ENCODE measurements at places on chromosomes 4 and X.

GRCh38 chr4:54542540-54543041 is 115.2 kb upstream of the KIT start:
- no peak for DNase-seq

- DNase-seq = no peak
Measured at GRCh38 chrX:19886883-19887531, 393 bp downstream of the SH3KBP1 start.

GRCh38 chr4:177265729-177266128 is 43.9 kb upstream of the NEIL3 start:
- DNase-seq = no peak

DNA sequence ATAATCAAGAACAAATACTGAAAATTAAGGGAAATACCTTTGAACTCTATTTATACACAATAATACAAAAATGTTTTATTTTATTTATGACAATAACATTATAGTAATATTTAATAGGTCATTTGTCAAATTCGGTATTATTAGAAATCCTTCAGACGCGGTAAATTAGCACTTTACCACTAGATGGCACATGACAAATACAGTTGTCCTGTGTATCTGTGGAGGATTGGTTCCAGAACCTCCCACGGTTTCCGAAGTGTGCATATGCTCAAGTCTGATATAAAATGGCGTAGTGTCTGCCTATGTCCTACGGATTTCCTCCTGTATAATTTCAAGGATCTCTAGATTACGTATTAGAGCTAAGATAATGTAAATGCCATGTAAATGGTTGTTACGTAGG is 8.1 kb upstream of the LINC00632 start:
- peak; percentile 10 for DNase-seq

DNA sequence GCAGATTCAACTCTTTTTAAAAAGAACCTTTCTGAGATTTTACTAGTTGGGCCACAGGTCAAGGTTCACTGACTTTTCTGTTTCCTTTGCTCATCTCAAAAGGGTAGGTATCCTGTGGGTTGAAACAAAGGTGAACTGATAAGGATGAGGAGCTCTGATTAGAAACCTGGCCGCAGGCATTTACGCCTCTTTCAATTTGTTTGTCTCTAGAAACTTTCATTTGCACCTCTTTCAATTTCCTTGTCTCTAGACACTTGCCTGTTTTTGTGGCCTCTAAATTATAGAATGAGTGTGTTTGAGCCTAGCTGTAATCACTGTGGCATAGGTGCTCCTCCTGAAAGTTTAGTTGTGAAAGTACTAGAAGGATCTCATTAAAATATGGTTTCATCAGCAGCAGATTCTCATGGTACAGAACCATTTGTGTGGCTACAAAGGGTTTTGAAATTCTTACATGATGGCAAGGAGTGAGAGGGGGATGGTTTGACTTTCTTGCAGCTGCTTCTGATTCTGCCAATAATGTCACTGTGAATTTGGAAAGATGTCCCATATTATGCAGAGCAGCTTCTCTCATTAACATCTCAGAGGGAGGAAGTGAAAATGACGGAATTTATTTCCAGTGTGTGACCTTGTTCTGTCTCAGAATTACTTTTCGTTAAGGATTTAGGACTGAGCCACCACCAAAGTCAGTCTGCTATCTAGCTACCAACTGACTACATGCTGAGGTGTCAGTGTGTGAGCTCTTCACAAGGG is 142.2 kb downstream of the SH2D1A start:
- DNase-seq = no peak

DNA sequence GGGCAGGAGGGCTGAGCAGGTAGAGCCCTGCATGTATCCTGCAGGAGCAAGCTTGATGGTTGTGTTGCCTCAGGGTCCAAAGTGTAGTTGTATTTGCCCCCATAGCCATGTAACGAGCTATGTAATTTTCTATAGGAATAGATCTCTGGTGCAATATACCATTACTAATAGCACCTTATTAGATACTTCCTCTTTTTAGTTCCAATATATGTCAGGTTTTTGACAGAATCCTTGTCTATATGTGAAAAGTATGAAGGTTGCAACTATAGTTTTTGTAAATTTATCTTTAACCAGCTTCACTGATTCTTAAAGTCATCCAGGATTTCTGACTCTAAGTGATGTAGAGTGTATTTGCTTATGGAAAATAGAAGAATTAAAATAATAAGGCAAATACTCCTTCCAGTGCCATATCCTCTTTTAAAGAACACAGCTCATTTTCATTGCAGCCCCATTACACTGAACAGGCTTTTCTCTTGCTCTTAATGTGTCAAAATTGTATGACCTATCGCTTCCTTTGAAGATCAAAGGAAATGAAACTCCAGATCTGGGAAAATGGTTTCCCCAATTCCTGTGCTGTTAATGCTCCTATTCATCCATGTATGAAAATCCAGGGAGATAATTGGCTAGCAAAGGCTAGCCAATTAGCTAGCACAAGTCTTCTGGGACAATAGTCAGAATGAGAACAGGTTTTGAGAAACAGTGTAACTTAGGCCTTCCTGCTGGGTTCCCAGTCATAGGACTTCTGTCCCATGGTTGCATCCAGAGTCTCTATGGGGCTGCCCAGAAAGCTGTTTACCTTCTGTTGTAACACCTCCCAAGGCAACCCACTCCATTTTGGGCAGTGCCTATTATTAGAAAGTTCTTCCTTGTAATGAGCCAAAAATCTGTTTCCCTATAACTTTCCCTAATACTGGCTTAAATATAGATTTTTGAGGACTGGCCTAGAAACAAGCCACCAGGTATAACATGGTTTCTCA is 90.6 kb downstream of the TSPAN7 start:
- no peak for DNase-seq

DNA sequence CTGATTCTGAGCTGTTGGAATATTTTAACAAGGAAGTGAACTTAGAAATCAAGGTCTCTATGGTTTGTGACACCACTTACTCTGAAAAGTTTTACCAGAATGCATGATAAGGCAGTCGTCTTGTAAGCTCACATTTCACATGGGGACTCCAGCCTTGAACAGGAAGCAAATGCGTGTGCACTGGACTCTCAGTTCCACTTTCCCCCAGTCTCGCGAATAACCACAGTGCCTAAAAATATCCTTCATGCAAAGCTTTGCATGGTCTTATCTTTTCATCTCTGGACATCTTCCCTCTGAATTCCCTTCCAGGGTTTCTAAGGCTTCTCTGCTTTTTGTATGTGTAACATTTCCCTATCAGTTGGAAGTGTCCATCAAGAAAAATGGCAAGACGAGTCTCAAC is 581.8 kb downstream of the NLGN4X start:
- DNase-seq = peak; percentile 80

DNA sequence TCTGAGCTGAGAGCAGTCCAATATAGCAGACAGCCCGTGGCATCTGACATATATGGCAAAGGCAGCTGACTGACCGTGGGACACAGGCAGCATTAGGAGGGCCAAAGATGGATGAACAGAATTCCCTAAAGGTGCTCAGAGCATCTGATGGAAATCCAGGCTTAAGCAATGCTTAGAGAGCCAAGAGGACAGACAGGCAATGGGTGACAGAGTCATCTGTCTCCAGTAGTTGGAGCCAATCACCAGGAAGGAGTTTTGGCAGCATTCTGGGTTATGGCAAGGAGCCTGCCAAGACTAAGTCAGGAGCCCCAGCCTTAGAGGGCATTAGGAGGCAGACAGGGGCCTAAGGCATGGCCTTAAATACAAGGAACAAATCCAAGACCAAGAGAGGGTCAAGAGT is 153.3 kb upstream of the USP9X start:
- DNase-seq = peak; percentile 28

- peak; percentile 49 for DNase-seq
Measured at GRCh38 chr4:152850377-152850776, 70.6 kb downstream of the ARFIP1 start.

- DNase-seq = no peak
Measured at GRCh38 chrX:15207994-15208393, 61.9 kb downstream of the ASB9 start.

GRCh38 chr4:97994765-97995465 is 148.4 kb downstream of the STPG2 start:
- DNase-seq = no peak

DNA sequence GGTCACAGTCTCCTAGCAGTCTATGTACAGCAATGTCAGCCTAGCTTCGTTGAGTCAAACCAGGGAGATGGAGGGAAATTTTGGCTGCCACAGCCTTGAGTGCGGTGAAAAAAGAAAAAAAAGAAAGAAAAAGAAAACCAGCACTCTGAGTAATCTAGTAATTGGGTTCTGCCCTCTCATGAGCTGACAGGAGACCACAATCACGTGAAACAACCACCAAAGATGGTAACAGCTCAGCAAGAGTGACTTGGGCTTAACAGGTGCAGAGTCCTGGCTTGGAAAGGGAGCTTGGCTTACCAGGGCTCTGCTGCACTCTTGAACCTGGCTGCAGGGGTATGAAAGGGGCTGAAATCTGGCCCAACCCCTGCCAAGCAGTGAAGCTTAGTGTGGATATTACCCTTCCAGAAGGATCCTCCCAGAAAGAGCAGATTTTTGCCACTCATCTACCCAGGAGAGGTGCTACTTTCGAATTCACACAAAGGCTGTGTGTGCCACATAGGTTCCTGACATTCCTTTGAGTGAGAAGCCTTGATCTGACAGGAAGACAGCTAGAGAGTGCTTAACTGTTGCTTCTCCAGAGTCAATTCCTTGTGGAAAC is 350.3 kb downstream of the PTTG2 start:
- DNase-seq = peak; percentile 90

DNA sequence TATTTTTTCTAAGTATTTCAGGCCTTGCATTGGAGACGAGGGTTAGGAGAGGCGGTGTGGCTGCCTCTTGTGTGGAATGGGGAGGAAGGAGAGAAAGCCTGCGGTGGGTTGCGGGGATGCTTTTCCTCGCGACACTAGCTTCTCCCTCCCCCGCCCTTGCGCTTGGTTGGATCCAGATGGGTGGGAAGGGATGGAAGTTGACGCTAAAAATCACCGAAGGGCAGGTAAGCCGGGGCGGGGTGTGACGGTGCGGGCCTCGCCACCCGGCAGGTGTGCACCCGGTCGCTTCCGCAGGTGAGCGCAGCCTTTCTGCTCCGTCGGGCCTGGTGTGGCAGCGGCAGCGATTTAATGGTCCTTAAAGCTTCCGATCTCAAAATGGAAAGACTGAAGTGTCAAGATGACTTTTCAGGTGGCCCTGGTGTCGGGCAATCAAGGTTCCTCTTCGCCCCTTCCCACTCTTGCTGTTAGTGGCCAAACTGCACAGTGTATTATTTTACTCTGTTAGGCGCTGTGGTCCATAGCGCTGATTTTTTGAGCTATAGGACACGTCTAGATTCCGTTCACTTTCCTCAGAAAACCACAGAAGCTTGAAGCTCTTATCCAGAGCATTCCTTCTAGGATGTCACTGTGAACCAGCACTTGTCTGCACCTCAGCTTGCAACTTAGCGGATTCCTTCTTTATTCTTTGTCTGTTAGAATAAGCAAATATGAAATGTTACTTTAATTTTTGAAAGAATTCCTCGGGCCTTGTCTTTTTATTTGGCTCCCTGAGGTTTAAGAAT is 765 bp downstream of the ENOPH1 start:
- DNase-seq = peak; percentile 59

- DNase-seq = no peak
Measured at GRCh38 chr4:52825460-52826090, 36.5 kb upstream of the RASL11B start.

- DNase-seq = no peak
Measured at GRCh38 chr4:54098375-54098774, 1.6 kb upstream of the GSX2 start.

- no peak for DNase-seq
Measured at GRCh38 chr4:38466401-38466800, 197.6 kb upstream of the KLF3 start.

GRCh38 chrX:15391850-15392249 is 7.6 kb upstream of the VEGFD start:
- no peak for DNase-seq

- no peak for DNase-seq
Measured at GRCh38 chr4:26021417-26022345, 107.7 kb downstream of the SMIM20 start.

DNA sequence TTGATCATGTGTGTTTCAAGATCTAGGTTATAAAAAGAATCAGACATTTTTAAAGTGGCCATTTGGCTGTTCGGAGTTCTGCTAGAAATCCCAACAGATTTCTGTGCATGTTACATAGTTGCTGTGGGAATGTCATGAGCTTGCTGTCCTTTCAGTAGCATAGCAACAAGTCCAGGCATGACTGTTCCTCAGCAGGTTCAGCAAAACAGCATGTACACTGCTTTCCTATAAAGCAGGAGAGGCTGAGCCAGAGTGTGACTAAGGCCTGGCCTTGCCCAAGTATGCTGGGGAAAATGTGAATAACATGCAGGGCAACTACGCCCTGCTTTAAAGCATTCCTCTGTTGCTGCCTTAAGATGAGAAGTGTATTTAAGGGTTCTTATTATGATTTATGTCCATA is 217.1 kb upstream of the SMIM31 start:
- no peak for DNase-seq

GRCh38 chr4:95850161-95850560 is 10.3 kb downstream of the PDHA2 start:
- DNase-seq = no peak

GRCh38 chr4:108149588-108150380 is 18.9 kb downstream of the LEF1 start:
- no peak for DNase-seq

GRCh38 chr4:73803213-73803612 is 33.3 kb upstream of the CXCL6 start:
- no peak for DNase-seq

GRCh38 chr4:100754751-100755150 is 236.9 kb upstream of the EMCN start:
- DNase-seq = no peak

DNA sequence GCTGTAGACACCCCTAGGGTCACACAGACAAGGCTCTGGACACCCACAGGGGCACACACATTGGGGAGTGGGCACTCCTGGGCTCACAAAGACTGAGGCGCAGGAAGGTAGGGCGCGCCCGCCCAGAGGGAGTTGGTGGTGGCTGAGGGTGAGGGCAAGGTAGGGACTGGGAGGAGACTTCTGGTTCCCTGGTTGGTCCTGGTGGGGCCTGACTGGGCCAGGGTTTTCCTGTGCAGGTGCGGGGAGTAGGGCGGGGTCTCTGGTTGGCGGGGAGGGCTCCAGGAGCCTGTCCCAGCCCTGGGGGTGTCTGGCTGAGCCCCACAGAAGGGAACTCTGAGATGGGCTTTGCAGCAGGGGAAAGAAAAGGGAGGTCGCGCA is 6.7 kb upstream of the WAS start:
- peak; percentile 41 for DNase-seq

DNA sequence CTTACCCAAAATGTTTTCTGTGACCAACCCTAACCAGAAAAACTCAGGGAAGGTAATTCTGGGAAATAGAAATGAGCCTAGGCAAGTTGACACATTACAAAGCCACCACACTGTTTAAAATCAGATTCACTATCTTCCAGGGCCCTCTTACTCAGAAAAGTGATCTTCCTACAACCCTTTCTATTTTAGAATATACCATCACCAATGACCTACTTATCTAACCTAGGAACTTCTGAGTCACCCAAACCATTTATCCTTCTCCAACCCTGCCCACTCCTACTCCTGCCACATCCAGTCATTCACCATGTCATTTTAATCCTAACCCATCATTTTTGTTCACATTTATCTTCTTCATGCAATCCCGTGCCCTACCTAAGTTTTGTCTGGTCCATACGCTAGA is 89.9 kb downstream of the FTHL17 start:
- no peak for DNase-seq

All from RPMI8226 (cell line).